ENCODE measurements at places on chromosomes 12 and 14.

- DNase-seq, result no peak
Measured at GRCh38 chr12:2329661-2330210, 276.9 kb downstream of the CACNA1C start.

GRCh38 chr12:90562671-90563070, 392.3 kb downstream of the CCER1 start:
- DNase-seq, result no peak

DNA sequence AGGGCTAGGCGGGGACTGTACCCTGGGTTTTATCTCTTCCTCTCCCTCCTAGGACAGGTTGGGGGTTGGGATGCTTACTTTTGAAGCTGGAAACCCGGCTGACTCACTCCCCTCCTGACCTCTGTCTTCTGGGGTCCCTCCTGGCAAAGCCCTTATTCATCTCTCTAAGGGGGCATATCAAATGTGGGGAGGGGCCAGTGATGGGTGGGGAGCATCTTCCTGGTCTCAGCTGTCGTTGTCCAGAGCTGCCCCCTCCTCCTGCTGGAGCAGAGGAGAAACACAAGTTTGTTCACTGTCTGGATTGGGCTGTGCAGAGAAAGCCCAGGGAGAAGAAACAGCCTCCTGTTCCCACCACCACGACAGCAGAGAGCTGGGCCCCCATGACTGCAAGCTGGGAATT, 85.8 kb downstream of the TNFAIP2 start:
- DNase-seq, result no peak

DNA sequence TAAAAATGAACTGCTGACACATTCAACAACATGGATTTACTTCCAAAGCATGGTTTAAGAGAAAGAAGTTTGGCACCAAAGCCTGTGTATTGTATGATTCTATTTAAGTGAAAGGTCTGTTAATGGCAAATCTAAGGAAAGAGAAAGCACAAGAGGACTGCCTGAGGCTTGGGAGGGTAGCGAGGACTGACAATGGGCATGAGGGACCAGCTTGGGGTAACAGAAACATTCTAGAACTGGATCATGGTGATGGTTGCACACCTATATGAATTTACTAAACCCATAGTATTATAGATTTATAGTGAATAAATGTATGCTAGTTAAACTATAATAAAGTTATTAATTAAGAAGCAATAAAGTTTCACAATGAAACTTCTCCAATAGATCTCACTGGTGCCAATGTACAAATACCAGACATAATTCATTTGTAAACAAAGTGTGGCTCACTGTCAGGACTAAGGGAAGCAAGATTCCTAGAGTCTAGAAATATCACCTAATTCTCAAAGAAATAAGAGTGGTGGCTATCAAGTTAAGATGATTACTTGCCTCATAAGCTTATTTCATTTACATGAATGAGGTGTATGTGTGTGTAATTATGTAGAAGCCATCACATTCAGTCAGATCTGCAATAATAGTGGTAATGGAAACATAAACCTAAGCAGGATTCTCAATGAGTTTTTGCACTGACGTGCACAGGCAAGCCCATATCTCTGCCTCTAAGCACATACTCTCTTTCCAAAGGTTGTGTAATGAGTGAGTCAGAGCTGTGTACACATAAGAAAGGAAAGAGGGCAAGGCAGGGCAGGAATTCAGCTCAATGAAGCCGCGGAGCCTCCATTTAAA, 353.4 kb downstream of the KCNH5 start:
- no peak for DNase-seq

DNA sequence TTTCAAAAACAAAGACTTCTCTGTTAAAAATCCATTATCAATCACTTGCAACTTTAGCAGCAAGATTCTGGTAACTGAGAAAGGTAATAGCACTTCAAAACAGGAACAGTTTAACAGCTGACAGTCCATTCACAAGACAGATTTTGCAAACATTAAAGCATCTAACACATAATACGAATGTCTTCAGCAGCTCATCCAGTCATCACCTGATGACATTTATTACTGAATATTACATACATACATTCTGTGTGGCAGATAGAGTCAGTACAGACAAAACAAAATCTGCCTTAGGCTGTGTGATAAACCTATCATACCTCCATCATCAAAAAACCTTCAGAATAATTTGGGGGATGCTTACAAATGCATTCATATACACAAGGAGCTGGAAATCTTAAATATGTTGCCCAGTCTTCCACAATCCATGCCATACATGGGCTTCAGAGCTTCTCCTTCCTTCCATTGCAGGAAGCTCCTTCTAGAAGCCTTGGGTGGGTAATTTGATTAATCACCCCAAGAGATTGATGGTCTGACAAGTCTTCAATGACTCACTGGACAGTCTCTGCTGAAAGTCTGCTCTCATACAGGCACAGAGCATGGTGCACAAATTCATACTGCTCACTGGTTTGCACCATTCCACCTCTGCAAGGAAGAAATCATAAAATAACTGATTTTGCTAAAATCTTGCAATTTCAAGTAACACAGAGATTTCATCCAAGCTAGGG, 1.6 kb upstream of the PTPRB start:
- DNase-seq, result no peak

DNA sequence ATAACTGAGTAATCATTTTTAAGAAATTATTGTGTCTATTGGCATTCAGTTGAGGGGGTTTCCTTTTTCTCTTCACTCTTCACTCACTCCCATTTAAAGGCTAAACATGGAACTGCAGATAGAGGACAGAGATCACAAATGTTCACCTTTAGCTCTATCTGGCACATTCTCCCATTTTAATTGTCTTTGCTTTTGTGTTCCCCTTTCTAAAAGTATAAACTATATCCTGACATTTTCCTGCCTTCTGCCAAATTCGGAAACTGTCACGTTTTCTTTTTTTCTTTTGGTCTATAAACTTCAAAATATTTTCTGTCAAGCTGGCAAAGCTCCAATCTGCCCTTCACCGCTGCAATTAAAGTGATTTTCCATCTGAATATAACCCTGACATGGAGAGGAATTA, 219.8 kb upstream of the CDKN3 start:
- DNase-seq, result no peak

DNA sequence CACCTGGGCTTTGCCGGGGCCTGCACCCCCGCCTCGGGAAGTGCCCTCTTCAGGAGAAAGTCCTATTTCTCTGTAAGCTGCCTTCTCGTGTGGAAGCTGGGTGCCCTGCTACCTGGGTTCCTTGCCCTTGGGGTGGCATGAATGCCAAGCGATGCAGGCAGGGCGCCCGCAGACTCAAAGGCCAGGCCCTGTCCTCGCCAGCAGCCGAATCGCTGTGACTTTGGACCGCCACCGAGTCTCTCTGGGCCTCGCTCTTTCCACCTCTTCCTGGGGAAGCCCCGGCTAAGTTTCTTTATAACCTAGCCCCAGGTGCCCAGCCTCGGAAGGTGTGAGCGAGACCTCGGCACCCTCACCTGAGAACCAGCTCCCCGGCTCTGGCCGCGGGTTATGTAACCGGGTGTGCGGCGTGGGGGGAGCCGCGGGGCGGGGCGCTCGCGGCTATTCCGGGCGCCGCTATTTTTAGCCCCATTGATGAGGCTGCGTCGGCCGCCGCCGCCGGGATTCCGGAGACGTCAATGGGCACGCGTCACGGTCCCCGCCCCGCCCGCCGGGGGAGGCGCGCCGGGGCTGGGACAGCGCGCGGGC, 14.6 kb upstream of the NR4A1 start:
- DNase-seq, result no peak

DNA sequence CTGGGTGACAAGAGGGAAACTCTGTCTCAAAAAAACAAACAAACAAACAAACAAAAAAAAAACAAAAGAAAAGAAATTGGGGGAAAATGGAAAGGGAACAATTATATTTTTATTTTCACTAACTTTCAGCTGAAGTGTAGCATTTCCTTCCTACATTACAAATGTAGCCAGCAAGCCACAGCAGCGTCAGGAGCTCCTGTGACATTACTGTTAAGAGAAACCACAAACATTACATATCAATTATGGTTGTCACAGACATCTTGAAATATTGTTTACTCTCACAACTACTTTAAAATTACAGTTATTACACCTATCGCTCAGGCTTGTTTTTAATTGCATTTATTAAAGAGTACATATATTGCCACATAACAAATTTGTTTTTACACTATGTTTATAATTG, 49.8 kb upstream of the SLC24A4 start:
- no peak for DNase-seq

- DNase-seq, result no peak
Measured at GRCh38 chr12:43104494-43104893, 447.5 kb downstream of the ADAMTS20 start.

DNA sequence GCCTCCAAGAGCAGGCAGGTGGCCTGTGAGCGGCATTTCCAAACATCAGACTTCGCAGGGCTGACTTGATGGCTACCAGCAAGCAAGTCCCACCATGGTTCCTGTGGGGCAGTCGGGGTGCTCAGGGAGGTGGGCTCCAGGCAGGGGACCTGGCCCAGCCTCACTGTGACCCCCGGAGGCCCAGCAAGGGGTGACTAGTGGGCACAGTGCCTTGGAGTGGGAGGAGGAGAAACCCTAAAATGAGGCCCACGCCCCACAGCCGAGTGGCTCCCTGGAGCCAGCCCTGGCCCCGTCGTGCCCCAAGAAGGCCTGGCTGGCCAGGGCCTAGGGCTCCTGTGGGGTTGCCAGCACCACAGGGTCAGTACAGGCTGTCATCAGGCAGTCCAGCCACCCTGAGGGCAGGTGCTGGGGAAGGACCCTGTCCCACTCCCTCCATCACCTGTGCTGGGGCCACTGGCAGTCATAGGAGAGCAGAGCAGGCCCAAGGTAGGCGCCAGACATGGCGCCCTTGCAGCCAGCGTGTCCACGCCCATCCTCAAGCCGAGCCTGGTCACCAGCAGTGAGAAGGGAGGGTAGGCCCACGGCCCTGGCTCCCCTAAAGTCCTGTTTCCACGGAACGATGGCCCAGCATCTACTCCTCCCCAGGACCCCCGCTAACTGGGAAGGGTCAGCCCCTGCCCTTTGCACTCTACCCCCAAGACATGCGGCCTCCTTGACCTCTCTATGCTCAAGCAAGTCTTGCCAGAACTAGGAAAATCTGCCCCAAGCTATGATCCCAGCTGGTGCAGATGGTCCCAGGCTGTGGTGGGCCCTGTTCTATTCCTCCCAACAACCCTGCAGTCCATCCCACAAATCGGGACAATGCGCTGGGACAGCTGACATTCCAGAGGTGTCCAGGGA, 144.2 kb upstream of the C14orf180 start:
- DNase-seq, result no peak

- DNase-seq, result no peak
Measured at GRCh38 chr14:22919601-22919921, 612 bp upstream of the RBM23 start.

GRCh38 chr12:20154052-20154451, 214.3 kb upstream of the PDE3A start:
- DNase-seq, result no peak

GRCh38 chr14:92692822-92693226, 55.6 kb downstream of the LGMN start:
- no peak for DNase-seq

GRCh38 chr12:131963381-131963780, 13.6 kb downstream of the EP400 start:
- no peak for DNase-seq
